ENCODE measurements at places on chromosomes 11 and 22.

DNA sequence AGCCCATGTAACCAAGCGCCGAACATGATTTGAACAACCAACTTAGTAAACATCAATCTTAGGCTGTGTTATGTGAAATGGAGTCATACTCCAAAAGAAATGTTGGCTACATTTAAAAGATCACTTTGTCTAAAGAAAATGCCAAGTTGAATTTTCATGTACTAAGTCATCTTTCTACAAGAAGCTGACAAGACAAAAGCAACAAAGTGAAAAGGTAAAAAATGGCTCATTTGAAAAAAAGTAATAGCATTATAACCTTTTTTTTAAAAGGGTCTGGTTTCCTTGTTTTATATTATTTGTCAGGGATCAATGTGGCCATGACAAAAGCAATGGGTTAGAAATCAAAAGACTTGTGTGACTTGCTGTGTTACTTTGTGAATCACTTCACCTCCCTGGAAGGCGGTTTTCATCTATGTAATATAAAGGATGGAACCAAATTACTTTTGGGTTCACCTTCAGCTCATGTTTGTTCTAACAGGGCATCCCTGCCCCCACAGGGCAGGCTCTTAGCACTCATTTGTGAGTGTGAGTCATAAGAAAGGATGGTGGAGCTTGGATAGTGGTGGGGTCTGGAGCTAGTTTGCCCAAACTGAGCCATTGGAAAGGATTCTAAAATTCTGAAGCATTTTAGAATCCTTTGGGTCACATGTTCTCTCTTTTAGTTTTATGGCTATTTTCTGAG lies 131.9 kb upstream of the MTMR2 start:
- DNase-seq: no peak

GRCh38 chr11:106842134-106842533 lies 176.1 kb downstream of the GUCY1A2 start:
- no peak for DNase-seq

DNA sequence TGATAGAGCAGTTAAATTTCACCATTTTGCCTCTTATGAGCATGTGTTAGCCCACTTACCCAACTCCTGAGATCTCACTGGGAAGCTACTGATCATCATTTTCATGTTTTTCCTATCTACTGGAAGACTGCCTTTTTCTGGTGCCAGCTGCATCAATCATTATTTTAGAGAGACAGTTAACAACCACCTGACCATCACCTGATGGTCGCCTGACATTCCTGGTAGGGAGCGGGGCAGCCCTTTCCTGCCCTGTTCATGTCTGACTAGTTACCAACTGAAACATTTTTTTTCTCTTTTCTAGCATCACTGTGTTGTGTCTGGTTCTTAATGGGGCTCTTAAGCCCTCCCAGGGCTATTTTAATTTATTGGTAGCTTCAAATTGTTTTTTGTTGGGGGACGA lies 20.2 kb upstream of the PATL1 start:
- no peak for DNase-seq

GRCh38 chr11:3946455-3947017 lies 91.1 kb downstream of the STIM1 start:
- no peak for DNase-seq

DNA sequence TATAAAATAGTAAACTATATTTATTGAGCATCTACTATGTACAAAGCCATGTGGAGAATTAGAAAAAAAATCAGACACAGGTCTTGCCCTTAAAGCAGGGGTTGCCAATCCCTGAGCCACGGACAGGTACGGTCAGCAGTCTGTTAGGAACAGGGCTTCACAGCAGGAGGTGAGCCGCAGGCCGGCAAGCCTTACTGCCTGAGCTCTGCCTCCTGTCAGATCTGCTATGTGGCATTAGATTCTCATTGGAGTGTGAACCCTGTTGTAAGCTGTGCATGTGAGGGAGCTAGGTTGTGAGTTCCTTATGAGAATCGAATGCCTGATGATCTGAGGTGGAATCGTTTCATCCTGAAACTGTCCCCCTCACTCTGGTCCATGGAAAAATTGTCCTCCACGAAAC lies 2.1 kb upstream of the RAG2 start:
- no peak for DNase-seq

DNA sequence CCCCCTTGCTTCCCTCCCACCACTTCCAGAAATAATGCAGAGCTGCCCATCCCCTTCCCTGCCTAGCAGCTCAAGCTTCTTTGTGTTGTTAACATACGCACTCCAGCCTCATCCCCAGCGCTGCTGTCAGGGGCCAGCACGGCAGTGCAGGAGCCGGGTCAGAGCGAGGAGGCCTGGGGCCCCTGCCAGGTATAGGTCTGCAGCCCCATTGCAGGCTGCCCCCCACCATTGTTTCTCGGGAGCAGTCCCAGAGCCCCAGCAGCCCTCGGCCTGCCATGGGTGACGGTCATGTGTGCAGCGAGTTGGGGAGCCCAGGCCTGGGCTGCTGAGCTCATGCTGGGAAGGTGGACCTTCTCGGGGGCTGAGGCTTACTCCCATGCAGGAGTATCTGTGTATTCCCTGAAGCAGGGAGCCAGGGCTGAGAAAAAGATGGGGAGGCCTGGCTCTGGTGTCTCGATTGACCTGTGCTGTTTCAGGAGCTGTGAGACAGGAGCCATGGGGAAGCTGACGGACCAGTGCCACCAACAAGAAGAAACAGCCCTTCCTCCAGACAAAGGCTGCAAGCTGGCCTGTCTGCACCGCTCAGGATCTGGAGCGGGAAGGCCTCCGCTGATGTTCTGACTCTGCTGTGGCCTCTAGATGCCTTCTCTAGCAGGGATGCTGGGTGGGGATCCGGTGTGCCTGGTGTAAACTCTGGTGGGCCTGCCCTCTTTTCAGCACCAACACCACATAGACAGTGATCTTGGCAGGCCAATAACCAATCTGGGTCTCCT lies 220.5 kb upstream of the B3GAT1 start:
- DNase-seq: no peak

GRCh38 chr11:79697905-79698304 lies 257.1 kb upstream of the TENM4 start:
- no peak for DNase-seq

Measured in GM04504 (cell line).